ENCODE measurements at places on chromosomes 12 and 14.
A peak's percentile ranks its signal among the peaks of the same experiment; 100 is the strongest.

DNA sequence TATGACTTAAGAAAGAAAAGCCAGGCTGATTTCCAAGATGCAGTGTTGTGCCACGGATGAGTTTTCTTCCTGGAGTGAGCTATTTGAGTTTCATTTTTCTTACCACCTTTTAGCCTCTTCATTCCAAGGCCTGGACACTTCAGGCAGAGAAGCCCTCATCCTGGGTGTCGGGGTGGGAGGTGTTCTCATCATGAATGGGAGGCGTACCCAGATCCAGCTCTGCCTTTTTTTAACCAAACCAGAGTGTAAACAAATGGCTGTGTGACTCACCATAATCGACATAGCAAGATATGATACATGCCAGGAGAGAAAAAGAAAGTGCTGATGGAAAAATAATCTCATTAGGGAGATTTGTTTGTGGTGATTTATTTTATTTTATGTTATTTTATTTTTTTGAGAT is 79.9 kb downstream of the ARF6 start:
- DNase-seq, result peak; percentile 56

- DNase-seq, result peak; percentile 18
Observed at GRCh38 chr12:13606290-13606689, 375.1 kb downstream of the GRIN2B start.

DNA sequence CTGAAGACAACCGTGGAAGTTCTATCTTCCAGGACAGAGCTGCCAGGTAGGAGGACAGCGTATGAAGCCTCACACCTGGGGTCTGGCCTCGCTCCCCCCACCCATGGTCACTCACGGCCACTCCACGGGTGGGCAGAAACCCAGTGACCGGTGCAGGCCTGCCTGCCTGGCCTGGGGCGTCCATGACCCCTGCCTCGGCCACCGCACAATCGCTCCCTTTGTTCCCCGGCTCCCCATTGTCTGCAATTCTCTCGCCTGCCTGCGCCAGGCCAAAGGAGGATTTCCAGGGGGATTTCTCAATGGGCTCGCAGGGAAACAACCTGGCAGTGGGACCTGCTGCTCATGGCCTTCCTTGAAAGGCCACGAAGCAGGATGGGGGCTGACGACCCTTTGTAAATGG is 22.6 kb downstream of the CCDC85C start:
- no peak for DNase-seq

DNA sequence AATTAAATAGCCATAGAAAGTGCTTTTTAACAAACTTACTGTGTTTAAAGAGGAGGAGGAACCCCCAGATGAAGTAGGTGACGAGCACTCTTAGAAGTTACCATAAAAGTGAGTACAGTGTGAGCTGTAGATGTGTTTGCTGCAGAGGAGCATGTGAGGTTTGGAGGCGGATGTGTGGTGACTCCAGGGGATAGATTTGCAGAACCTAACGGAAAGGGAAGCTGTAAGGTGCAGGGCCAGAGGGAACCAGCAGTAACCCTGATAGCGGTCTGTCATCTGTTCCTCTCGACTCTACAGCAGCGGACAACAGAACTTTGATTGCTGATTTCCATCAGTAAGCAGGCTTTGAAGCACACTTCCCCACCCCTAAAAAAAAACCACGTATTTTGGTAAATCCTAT is 5.2 kb downstream of the CALM1 start:
- DNase-seq, result no peak

- no peak for DNase-seq
Observed at GRCh38 chr12:82481954-82482353, 123.6 kb downstream of the METTL25 start.

- no peak for DNase-seq
Observed at GRCh38 chr12:14905269-14906004, 19.8 kb upstream of the MGP start.

GRCh38 chr12:2982361-2982760 is 23.2 kb downstream of the TEAD4 start:
- no peak for DNase-seq

DNA sequence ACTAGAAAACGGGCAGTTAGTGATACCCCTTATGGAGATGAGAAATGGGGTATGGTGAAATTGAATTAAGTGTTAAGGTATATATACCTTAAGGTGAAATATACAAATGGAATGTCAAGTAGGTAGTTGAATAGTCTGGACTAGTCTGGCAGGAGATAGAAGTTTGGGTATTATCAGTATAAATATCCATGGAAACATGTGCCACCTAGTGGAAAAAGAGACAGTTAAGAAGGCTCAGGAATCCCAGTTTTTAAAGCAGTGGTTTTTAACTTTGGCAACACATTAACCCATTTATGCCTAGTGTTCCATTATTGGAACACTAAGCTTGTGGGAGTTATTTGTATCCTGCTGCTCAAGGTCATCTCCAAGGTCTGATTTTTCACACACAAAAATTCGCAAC is 38.6 kb upstream of the TPH2 start:
- DNase-seq, result no peak
